ENCODE measurements at places on chromosomes 3 and 15.

DNA sequence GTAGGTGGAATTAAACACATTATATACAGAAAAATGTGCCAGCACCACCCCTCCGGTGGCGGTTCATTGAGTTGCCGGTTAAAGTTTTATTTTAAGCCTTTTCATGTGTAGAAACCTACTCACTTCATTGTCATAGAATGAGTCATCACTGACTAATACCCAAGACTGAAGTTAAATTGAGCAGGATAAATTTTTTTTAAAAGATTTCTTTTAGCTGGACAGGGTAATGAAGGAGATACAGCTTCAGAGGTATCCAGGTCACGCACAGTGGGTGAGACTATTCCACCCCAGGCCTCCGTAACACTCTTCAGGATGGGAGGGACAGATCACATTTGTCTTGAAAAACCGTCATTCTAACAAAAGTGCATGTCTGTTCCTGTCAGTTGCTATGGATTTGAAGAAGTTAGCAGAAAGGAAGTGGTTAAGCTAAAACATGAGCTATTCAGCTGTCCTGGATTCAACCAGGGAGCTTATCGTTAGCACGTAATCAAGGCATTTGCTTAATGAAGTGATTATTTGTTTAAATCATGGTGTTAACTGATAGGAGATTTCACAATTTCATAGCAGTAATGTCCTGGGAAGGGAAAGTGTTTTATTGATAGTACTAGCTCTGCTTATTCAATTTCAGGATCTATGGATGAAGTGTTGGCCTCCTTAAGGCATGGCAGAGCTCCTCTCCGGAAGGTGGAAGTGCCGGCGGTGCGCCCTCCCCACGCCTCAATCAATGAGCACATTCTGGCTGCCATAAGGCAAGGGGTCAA lies 23.4 kb downstream of the WHAMM start:
- DNase-seq: no peak

- DNase-seq: no peak
These were observed 42.6 kb downstream of the MGLL start for GRCh38 chr3:127779747-127780146.

DNA sequence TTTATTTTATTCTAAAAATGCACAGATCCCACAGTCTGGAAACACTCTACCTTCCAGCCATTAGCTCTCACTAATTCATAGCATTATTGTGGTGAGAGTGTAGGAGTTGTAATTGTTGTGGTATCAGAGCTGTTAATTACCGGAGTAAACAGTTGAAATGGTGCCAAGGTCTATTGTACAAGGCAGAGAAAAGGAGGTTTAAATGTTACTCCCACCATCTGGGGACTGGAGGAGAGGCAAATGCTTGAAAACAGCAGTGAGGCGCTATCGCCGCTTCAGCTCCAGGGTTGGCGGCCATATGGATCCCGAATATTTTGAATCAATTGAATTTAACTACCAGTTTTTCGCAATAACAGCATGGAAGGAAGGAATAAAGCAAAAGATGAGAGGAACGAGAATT lies 113.1 kb upstream of the C15orf61 start:
- no peak for DNase-seq

GRCh38 chr15:40793216-40793989 lies 13.5 kb upstream of the ZFYVE19 start:
- DNase-seq: peak; percentile 70

GRCh38 chr15:85443593-85444087 lies 63.2 kb downstream of the AKAP13 start:
- peak; percentile 43 for DNase-seq

- no peak for DNase-seq
These were observed 713.0 kb upstream of the SGO1 start for GRCh38 chr3:20898962-20899361.

- DNase-seq: no peak
These were observed 354.6 kb downstream of the GAP43 start for GRCh38 chr3:115977866-115978265.

DNA sequence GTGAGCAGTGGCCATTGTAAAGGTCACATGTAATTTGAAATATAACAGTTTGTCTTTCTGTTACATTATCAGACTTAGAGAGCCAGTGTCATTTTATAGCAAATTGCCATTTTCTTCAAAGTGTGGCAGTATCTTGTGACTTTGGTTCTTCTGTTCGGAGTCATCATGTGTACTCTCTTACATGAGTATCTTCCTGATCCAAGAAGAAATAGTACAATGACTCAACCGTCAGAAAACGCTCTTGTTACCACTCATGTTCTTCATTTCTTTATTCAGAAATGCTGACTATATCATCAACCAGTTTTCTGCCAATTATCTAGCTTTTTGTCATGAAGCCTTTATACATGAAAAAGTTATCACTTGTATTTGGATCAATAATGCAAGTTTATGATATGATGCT lies 93.6 kb upstream of the CGNL1 start:
- DNase-seq: no peak

- DNase-seq: no peak
These were observed 167.2 kb downstream of the KCNMB2 start for GRCh38 chr3:178703268-178703975.

DNA sequence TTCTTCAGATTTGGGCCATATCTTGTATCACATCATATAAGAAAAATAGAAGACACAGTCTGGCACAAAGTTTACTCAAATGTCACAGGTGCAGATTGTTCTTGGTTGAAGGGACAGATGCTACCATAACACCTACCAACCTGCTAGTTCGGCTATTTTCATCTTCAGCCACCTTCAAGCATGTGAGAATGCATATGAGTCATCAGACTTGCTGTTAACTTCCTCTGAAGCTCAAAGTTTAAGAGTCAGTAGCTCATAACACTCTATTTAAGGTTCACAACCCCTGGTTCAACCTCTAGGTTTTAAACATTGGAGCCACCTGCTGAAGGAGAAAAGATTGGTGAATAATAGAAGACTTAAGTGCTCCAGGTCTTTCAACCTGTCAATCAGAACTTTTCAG lies 522.8 kb downstream of the NLGN1 start:
- no peak for DNase-seq

- no peak for DNase-seq
These were observed 128.4 kb upstream of the ZBED2 start for GRCh38 chr3:111723293-111724215.

GRCh38 chr3:150447631-150448465 lies 39.8 kb downstream of the TSC22D2 start:
- DNase-seq: no peak

GRCh38 chr3:128499724-128500275 lies 6.8 kb upstream of the GATA2 start:
- DNase-seq: no peak

GRCh38 chr3:197527569-197527968 lies 28.2 kb downstream of the BDH1 start:
- no peak for DNase-seq

- DNase-seq: no peak
These were observed 187.2 kb downstream of the OSBPL10 start for GRCh38 chr3:31793821-31794220.

GRCh38 chr3:11565492-11565891 lies 78.2 kb downstream of the VGLL4 start:
- DNase-seq: no peak

DNA sequence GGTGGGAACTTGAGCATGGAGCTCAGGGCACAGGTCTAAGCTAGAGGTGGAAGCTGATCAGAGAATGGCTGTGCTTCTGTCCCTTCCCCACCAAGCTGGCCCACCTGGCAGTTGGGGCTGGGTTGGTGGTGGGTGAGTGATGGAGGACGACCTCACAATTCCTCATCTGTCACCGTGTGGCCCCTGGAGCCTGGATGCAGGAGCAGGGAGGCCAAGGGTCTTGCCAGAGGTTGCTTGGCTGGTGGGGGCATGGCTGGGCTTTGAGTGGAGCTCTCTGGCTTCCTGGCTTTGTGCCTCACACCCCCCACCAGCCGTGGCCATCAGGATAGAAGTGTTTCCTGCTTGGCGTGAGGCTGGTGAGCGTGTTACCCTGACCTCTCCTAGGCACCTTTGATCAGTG lies 36.0 kb downstream of the FBLN2 start:
- no peak for DNase-seq

DNA sequence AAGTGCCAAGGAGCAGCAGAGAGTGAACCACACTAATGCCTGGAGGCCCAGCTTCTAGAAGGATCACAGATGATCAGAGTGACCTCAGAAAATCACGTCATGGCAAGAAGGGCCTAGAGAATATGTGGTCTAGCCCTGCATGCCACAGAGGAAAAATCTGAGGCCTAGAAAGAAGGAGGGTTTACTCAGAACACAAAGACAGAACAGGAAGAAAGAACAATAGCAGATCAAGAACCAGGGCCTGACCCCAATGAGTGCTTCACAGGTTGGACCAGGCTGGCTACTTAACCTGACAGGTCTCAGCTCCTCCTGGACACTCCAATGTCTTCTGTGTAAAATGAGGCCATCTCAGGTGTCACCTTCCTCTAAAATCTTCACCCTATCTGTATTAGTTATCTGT lies 14.2 kb downstream of the RAB6B start:
- no peak for DNase-seq

DNA sequence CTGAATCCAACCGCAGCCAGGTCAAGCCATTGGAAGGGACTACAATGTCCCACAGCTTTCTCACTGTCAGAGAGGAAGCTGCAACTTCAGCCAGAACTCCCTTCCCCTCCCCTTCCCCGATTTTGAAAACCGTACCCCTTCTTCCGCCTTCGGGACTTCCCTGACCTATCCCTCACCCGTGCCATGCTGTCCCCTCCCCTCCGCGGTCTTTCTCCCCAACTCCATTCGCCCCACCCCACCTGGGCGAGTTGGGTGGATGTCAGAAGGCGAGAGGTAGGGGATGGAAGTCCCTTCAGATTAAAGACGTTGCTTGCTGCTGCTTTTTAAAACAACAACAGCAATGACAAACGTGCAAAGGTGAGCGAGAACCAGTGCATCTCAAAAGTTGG lies 723 bp downstream of the CPNE4 start:
- no peak for DNase-seq

GRCh38 chr3:79354179-79354688 lies 413.6 kb downstream of the ROBO1 start:
- no peak for DNase-seq

DNA sequence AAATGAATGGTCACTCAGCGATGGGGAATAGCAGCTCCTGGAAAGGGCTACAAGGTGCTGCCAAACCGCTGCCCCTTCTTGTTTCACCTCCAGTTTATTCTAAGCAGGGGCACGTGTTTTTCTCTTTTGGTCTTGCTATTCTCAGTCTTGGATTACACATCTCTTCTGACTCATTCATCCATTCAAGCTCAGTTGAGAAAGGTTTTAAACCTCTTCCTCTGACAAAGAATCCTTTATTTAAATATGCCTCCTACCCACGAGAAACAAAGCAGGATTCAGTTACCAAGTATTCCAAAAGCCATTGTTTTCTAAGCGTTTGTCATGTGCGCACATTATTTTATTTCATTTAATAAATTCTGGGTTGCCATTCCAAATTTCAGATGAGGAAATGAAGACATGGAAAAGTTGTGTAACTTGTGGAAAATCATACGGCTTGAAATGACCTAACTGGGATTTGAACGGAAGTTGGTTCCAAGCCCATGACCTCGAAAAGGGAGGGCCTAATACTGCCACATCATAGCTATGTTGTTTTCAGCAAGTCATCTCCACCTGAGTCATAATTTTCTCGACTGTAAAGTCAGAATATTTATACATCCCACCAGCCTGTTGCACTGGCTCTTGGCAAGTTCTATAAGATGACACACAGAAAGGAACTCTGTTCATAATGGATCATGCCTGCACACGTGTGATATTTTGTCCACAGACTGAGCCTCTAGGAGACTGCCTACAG lies 292.0 kb upstream of the SLCO3A1 start:
- no peak for DNase-seq

- no peak for DNase-seq
These were observed 11.3 kb downstream of the CORO2B start for GRCh38 chr15:68589783-68590710.
